Astrocyte of the hippocampus (primary cell): ENCODE measurements at places on chromosomes 6 and 20.

GRCh38 chr6:11772109-11772825 is 6.3 kb downstream of the ADTRP start:
- DNase-seq, result peak; percentile 92

DNA sequence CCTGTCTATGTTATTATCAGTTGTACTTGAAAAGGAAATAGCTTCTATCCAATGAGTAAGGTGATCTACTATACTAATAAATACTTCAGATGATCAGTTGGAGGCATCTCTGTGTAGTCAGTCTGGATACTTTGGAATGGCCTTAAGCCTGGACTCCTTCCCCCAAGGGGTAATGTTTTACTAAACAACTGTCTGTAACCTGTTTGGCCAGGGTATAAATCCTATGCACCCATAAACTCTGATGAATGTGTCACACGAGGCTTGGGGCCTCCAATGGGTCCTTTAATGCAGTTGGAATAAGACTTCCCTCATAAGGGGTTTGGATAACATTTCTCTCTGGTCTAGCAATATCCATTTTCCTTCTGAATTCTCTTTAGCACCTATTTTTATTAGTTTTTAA is 19.5 kb upstream of the SLC52A3 start:
- no peak for DNase-seq

DNA sequence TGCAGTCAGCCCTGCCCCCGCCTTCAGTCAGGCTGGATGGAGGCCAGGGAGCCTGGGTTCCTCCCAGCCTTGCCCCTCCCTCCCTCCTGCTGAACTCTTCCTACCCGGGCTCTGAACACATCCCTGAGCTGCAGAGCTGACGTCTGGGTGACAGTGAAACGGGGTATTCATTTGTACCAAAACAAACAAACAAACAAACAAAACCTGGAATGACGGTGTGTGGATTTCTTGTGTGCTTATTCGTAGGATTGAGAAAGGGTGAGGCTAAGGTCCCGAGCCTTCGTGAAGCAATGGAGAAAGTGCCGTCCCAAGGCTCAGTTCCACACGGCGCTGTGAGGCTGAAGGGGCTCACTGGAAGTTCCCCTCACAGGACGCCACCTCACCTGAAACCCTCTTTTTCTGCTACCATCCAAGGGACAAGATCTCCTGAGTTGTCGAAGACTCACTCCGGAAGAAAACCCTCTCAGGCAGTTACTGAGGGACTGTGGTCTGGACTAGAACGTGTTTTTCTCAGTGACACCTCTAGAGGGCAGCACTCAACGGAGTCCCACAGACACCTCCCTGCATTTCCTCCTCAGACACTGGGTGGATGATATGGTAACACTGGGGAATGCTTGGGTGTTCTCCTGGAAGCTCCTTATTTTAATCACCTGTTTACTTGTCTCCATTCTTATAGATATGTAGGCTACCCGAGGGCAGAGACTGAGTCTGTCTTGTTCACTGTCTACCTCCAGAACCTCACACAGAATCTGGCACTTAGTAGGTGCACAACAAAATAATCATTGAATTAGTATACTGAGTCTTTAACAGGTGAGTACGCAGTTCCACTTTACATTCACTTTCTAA is 27.3 kb downstream of the GSTA3 start:
- peak; percentile 78 for DNase-seq

DNA sequence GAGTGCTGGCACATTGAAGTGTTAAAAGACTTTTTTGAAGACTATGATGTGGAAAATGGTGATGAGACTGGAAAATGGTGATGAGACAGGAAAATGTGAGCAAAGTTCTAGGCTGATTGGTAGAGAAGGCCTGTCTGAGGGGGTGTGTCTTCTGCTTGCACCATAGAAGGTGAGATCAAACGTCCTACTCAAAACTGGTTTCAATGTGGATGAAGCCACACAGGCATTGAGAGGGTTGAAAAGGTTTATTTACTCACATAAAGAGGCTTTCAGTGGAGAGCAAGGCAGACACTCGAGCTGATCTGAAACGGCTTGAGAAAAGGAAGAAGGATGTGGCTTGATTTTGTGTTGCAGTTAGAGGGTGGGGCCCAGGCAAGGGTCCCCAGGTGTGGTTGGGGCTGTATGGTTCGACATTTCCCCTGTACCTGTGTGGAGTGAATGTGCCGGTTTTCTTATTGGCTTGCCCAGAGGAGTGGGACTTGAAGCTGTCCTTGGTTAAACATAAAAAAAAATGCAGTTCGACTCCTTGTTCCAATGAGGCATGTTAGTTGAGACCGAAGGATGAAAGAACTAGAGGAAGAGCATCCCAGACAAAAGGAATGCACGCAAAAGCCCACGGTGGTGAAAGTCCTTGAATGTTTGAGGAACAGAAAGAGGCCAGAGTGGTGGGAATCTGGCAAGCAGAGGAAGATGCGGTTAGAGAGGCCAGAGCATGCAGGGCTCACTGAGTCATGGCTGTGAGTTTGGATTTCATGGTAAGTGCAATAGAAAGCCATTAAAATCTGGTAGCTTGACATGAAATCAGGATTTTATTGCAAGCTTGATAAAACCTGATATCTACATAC is 172.3 kb downstream of the EPM2A start:
- DNase-seq, result no peak

- no peak for DNase-seq
These were observed 88.1 kb upstream of the THBS2 start for GRCh38 chr6:169341706-169342105.

- DNase-seq, result peak; percentile 88
These were observed 8.7 kb downstream of the CST3 start for GRCh38 chr20:23629017-23629541.

DNA sequence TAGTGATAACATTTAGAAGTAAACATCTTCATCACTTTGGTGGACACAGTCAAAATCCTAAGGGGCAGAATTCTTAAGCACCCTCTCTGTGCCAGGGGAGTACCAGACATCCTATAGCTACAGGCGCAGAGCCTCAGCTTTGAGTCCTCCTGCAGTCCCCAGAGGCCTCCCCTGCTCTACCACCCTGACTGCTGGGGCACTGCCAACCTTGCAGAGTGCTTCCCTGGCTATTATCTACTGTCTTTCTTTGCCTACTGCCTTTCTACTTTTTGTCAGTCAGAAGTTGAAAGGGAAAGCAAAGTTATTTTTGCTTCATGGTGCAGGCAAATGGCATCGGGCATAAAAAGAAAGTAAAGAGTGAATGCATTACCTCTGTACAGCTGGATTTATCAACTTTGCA is 80.1 kb downstream of the AIG1 start:
- no peak for DNase-seq

- peak; percentile 3 for DNase-seq
These were observed 82.0 kb downstream of the WASF1 start for GRCh38 chr6:110097443-110097842.

DNA sequence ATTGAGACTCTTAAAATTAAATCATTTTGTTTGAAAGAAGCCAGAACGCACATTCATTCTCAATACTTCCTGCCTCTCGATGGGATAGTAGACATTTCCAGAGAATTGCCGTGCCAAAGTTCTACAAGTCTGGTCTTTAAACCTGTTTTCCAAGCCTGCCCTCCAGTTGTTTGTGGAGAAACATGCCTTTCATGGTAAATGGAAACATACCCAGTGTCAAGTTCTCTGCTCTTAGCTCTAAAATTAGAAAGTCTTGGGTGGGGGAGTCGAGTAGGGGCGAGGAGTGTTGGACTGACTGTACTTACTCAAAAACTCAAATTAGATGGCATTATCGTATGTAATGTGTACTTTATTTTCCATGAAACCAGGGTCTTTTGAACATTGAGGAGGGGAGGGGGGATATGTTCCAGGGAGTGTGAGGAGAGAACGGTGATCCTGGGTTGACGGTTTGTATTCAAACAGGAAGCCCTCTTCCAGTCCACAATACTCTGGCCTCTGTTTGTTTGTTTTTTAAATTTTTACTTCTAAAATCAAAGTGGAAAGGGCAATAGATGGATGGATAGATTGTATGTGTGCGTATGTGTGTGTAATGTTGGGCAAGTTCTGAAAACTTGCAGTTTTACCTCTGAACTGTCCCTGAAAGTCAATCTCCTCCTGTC is 106.8 kb upstream of the ARMC2 start:
- DNase-seq, result no peak
